Dermis microvascular lymphatic vessel endothelial cell (primary cell): ENCODE measurements at places on chromosomes 7 and 10. TPM values are rescaled to one million over a fixed set of nuclear protein-coding genes. Genes with fewer than 3 reads are reported as not detected.

DNA sequence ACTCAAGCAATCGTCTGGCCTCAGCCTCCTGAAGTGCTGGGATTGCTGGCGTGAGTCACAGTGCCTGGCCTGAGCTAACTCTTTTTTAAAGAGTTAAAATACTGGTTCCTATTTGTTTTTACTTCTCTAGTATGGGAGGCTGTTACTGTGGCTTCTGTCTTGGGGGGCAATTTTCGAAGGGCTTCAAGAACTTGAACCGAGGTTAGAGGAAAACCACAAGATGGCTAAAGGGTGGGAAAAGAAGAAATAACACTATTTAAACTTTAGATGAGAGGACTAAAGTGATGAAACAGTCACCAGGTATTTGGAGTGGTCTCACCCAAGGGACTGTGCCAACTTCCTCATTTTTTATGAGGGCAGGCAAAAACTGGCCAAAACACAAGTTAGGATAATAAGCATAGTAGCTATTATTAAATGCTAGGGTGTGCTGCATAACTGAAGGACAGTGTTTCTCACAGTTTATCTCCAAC is 17.8 kb downstream of the MET start:
- peak; percentile 24 for DNase-seq

DNA sequence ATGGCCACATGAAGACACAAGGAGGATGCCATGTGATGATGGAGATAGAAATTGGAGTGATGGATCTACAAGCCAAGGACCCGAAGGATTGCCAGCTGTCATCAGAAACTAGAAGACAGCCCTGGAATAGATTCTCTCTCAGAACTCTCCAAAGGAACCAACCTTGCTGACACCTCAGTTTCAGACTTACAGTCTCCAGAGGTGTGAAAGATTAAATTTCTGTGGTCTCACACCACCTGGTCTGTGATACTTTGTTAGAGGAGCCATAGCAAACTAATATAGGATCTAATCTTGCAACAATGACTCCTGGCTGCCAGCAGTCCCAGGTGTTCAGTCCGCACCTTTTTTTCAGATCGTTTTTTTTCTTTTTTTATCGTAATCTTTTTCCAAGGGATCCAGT is 647.3 kb upstream of the GHITM start:
- DNase-seq, result no peak

Gene MMP21
- 0.13 and 0.51 TPM in 2 replicates for total RNA-seq

Gene BTAF1
- 23.7 and 25.8 TPM in 2 replicates for total RNA-seq
